Stimulated activated CD8-positive, alpha-beta memory T cell treated with anti-CD3 and anti-CD28 coated beads, Interleukin-2, amount 100 ng/mL, for 1 hour (primary cell): ENCODE measurements at places on chromosomes 4 and X.

DNA sequence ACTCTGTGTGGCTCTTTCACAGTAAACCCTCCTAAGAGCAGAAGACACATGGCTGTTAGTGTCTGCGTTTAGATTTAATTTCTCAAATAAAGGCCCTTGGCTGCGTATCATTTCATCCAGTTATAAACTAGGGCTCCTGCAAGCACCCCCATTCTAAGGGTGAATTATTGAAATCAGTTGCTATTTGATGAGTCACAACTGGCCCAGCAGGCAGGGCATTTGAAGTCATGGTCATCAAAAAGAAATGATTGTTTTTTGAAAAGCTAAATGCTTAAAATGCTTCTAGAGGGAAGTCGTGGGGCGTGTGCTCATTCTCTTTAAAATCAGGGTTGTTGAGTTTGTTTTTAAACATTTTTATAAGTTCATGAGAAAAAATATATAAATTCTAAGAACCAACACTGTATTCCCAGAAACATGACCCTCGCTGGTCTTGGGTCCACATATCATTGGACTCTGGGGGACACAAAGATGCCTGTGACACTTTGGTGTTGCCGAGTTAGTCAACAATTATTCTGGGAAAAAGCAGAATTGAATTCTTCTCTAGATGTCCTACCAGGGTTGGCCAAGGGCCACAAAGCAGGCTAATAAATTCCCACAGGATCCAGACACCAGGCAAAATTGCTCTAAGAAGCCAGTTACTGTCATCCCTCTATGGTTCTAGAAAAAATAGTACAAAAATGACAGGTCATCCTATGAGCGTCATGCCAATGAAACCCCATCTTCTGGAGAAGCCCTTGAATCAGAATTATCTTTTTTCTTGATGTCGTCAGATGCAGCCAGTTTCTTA, 99.5 kb upstream of the MYOZ2 start:
- no peak for DNase-seq

DNA sequence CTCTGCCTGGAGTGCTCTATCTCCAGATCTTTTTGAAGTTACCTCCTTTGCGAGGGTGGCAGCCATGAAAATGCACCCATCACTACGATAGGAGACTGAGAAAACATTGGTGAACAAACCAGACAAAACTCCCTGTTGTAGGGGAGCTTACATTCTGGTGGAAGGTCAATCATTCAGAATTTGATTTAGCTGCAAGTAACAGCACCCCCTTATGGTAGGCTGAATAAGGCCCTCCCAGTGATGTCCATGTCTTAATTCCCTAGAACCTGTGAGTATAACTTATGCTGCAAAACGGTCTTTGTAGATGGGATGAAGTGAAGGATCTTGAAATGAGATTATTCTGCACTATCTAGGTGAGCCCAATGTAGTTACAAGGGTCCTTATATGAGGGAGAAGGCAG, 5.6 kb upstream of the TEC start:
- no peak for DNase-seq

DNA sequence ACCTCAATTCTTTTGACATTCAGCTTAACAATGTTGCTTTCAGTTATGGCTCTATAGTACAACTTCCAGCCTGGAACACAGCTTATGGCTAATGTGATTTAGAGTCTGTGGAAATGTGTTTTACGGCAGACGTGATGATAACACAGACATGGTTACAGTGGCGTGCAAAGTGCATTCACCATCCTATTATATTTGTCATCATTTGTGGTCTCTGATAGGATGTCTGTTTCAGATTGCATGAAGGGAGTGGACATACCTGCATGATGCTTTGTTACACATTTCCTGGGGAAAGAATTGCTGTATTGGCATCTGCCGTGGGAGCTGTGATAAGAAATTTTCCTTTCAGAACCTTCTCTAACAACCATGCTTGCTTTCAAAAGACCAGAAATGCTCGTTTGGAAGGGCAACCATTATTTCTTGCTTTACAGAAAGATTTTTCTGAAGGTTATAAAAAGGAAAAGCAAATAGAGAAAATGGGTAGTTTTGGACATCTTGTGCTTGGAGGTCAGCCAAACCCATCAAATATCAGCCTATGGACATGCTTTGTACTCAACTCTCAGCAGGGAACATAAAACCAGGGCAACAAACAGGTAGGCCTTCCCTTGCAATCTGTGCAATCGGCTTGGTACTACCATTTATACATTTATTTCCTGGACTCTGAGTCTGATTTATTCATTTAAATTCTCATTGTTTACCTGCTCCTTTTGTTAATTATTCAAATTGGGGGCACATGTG, 273.9 kb downstream of the TLL1 start:
- no peak for DNase-seq

- no peak for DNase-seq
Measured at GRCh38 chr4:2081540-2081939, 22.4 kb downstream of the NAT8L start.

- DNase-seq, result no peak
Measured at GRCh38 chr4:79078339-79078738, 139.1 kb upstream of the PAQR3 start.

DNA sequence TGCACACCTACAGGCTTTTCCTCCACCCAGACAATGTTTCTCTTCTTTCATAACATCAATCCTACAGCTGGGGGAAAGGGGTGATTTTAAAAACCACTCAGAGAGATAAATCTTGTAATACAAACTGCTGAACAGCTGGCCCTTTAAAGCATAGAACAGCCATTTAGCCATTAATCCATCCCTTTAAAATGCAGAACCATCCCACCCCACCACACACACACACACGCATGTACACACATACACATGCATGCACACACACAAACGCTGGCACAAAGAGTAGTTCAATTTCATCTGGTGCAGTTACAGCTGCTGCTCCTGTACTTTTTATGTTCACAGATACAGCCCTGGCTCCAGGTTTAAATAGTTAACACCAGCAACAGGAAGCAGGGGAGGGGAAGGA, 426.1 kb downstream of the MID1IP1 start:
- no peak for DNase-seq

DNA sequence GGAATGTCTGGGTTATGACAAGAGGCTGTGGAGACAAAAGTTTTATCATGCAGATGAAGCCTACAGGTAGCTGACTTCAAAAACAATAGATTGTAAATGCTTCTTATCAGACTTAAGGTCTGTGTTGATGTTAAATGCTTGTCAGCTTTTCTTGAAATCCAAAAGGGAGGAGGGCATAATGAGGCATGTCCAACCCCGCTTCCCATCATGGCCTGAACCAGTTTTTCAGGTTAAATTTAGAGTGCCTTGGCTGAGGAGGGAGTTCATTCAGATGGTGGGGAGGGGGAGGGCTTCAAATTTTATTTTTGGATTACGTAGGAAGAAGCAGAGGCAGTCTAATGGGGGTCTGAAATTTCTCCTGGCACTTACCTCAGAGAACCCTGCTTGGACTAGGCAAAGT, 207.7 kb upstream of the HDX start:
- no peak for DNase-seq

- DNase-seq, result no peak
Measured at GRCh38 chr4:93086356-93086755, 742.2 kb upstream of the ATOH1 start.

DNA sequence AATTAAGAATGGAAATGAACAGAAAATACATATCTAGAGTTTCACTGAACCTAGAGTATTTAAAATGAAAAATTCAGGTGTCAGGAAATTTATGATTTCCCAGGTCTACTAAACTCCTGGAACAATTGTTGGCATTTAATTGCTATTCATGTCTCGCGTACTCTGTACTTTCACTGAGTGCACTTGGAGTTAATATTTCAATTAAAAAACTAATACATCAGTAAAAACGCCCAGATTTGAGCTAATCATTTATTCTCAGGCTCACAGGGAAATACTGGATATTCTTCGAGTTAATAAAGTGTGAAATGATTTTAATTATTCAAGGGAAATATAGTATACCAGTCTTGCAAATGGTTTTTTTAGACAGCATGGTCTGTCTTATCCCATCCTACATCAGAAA, 125.9 kb downstream of the CHRNA9 start:
- DNase-seq, result no peak

DNA sequence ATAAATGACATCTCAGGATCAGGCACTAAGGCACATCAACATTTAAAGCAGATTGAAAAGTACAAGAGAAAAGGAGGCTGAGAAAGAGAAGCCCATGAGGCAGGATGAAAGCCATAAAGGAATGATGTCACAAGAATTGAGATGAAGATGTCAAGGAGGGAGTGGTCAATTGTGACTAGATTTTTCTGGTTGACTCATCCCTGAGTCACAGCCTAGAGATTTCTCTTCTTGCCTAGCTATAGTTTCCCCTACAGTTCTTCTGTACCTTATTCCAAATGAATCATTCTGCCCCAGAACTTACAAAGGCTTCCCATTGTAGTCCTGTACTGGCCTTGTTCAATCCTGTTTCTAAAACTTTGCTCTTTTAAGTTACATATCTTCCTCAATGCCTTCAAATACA, 3.4 kb upstream of the USP53 start:
- DNase-seq, result no peak

DNA sequence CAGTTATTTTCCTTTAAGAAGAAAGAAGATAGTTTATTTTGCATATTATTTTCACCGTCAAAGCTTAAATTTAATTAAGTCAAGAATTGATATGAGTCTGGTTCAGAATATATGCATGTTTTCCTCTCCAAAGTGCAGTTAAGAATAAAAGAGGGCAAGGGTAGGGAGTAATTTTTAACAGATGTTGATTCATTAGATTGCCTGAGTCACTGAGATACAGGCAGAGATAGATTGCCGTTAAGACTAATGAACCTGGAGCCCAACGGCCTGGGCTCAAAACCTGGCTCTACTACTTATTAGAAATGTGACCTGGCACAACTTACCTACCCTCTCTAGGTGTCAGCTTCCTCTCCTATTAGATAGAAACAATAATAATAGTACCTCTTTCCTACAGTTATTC, 1037.4 kb upstream of the PABPC4L start:
- DNase-seq, result no peak

GRCh38 chr4:189200353-189200752, 740.3 kb upstream of the FRG1 start:
- DNase-seq, result no peak

DNA sequence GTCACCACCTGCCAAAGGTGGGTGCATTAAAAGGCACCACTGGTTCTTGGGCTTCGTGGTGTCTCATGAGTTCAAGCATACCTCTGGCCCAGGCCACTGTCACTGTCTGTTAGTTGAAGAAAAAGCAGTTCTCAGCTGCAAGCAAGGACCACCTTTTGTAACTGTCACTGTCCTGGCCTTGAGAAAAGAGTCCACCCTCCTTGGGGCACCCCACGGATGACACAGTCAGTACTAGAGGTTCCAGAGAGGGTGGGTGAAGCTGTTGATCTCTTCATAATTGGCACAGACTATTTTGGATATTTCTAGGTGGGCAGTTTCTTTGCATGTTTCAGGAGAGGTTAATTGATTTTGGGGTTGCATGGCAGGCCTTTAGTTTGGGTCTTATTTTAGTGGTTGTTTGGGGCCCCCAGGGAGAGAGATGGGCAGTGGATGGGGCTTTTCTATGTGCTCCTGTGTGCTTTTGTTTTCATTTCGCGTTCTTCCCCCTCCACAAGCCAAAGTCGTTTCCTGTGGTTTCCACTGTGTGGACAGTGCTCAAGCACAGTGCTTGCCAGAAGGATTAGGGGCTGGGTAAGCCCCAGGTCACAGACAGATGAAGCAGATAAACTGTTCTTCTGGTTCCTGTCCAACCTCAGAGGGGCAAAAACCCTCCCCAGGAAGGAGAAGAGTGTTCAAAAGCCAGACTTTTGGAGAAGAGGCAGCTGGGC, 156.2 kb upstream of the PPP1R2C start:
- no peak for DNase-seq

GRCh38 chrX:132433001-132433400, 55.8 kb downstream of the MBNL3 start:
- DNase-seq, result no peak

DNA sequence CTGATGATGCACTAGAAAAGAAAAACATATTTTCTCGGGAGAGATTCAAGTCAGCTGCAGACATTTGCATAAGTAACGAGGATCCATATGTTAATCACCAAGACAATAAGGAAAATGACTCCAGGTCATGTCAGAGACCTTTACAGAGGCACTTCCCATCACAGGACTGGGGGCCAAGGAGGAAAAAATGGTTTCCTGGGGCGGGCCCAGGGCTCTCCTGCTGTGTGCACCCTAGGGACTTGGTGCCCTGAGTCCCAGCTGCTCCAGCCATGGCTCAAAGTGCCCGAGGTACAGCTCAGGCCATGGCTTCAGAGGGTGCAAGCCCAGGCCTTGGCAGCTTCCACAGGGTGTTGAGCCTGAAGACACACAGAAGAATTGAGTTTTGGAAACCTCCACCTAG, 415.4 kb upstream of the FRG1 start:
- DNase-seq, result no peak

DNA sequence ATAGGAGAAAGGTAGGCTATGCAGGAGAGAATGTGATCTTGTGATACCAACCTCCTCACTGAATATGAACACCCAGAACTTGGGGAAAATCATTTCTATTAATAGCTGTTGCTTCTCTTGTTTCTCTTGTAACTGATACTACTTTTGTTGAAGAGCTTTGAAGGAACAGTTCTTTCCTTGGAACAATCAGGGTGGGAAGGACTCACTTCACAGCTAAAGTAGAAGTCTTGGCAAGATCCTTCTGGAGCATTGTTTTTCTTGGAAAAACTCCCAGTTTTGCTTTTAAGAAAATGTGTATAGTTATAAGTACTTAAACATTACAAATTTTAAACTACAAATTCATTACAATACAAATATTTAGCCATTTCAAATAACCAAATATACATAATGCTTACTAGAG, 19.1 kb upstream of the XK start:
- no peak for DNase-seq

DNA sequence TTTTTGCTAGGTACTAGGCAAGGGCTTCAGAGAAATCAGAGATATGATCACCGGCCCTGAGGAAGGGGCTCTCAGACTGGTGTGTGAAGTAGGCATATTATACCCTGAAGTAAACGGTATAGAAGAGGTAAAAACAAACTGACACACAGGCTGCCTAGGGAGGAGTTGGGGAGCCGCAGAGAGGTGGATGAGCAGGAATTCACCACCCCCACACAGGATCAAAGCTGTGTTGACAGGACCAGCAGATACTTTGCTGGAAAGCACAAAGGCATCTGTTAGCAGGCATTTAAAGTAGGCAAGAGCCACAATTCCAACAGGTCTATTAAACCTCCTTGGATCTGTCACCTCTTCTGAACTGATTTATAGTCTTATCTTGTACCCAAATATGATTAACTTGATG, 71.8 kb upstream of the GPR34 start:
- DNase-seq, result no peak
